T47D (cell line): ENCODE measurements at places on chromosomes 13 and 19.
A peak's percentile ranks its signal among the peaks of the same experiment; 100 is the strongest.

DNA sequence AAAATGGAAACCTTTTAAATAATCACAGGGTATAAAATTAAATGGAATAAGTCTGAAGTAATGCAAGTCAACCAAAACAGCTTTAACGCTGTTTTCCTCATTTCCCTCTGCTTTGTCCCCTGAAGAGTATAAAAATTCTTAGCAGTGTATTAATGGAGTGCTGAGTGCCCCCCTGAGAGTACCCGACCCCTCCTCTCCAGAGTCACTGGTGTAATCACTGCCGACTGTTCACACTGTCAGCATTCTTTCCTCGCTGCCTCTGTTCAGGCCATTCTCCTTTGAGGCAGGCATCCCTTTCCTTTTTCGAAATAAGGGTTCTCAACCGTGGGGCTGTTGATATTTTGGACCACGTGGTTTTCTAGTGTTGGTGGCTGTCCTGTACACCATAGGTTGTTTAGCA lies 146.9 kb upstream of the SLC10A2 start:
- DNase-seq = no peak

DNA sequence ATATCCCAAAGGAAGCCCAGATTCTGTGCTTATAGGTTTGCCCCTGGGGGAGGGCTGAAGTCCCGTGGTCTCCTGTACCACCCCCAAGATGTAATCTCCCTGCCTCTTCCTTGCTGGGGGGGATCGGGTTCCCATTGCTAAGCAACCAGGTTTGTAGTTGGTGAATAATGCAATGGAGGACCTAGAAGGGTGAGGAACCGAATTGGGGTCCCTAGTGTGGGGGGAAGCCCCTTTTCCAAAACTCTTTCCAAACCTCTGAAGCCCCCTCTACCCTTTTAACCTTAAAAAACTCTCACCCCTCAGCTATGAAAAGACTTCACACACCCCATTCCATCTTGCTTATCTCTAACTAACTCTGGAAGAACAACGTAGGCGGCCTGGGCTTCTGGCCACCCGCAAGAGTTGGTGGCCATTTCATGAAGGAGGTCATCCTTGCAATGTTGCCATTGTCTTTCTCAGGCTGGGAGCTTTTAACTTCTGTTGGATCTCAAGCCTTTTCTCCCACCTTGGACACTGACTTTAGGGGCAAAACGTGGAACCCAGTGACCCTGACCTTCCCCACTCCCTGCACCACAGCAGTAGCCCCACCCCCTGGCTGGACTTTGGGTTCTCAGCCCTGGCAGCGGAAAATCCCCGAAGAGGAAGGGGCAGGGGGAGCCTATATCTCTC lies 661 bp downstream of the PALM3 start:
- DNase-seq = no peak

- DNase-seq = peak; percentile 100
These were observed 4.1 kb upstream of the CNOT3 start for GRCh38 chr19:54133312-54133956.

DNA sequence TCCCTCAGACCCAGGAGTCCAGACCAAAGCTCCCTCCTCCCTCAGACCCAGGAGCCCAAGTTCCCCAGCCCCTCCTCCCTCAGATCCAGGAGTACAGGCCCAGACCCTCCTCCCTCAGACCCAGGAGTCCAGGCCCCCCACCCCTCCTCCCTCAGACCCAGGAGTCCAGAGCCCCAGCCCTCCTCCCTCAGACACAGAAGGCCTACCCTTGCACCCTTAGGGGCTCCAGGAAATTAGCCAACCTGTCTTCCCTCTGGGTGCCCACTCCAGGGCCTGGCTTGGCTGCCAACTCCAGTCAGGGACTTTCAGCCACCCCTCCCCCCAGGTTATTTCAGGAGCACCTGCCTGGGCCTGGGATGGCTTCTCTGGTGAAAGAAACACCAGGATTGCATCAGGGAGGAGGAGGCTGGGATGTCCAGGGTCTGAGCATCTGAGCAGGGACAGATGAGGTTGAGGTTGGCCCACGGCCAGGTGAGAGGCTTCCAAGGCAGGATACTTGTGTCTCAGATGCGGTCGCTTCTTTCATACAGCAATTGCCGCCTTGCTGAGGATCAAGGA lies at the start of gene FGF21:
Gene FGF21 (plus strand): TSS at position 441 of the 558 bp plus-strand sequence. CDS start 713 bp downstream, outside the sequence.
- peak; percentile 36 for DNase-seq

- DNase-seq = no peak
These were observed 37.2 kb upstream of the KPNA3 start for GRCh38 chr13:49829715-49830114.

- no peak for DNase-seq
These were observed 5.9 kb downstream of the ZSCAN22 start for GRCh38 chr19:58332697-58333096.

GRCh38 chr13:59680429-59681024 lies 483.2 kb downstream of the DIAPH3 start:
- peak; percentile 43 for DNase-seq

GRCh38 chr13:25840931-25841330 lies 210.9 kb downstream of the SHISA2 start:
- DNase-seq = no peak

DNA sequence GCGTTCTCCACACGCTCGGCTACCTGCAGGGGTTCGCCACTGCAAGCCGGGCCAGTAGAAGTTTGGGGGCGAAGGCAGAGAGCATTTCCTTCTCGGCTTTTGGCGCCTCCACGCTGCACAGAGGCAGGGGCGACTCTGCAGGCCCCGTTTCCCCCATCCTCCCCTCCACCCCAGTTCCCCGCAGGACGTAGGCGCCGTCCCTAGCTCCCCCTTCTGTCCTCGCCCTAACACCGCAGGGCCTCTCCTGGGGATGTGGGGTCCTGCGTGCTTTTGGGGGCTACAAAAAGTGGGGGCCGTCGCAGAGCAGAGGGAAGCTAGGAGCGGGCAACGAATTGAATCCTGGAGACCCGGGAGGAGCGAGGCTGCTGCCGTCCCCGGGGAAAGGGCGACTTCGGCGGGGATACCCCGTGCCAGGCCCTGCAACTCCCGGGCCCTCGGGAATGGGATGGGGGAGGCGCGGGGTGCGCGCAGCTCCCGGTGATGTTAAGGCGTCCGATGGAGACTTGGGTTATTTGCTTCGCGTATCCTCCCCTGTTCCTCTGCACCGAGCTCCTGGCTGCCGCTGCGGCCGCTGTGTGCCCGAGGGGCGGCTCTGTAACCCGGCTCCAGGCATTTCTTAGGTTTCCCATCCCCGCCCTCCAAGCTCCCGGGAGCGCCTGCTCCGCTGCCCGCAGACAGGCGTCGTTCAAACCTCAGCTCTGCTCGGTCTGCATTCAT lies 255.9 kb upstream of the SOX21 start:
- no peak for DNase-seq

DNA sequence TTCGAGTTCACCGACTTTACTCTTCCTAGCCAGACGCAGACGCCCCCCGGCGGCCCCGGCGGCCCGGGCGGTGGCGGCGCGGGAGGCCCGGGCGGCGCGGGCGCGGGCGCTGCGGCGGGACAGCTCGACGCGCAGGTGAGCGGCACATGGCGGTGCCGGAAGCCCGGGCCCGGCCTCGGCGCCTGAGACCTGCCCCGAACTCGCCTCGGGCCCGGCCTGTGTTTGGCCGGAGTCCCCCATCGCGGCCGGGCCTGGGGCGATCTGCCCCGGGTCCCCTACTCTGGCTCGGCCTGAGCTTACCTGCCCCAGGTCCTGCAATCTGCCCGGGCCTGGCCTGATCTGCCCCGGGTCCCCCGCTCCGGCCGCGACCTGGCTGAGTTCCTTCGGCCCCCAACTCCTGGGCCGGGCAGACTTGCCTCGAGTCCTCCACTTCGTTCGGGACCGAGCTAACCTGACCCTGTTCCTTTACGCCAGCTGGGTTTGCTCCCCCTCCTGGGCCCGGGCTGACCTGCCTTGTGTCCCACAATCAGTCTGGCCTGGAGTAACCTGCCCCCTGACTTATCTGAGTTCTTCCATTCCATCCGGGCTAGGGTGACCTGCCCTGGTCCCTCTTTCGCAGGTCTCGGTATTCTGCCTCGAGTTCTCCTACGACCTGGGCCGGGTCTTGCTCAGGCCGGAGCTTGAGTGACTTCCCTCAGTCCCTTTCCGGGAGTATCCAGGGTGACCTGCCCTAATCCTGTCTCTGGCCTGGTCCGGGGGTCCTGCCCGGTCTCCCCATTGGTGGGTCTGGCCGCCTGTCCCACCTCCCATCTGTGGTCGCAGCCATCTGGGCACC lies 764 bp downstream of the UPF1 start:
- DNase-seq = no peak
